ENCODE measurements at places on chromosomes 7 and 10.

DNA sequence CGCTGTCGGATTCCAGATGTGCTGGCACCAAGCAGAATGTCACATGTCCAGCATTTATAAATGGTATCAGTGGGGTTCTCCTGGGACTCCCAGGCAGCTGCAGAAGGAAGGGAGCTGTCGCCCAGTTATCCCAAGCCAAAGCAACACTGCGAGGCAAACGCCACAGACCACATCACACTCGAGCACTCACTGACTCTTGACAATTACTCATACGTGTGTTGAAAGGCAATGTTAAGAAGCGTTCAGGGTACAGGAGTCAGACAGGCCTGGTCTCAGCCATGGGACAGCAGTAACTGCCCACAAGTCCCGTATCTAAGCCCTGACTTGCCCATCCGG is 113.4 kb downstream of the DIP2C start:
- no peak for DNase-seq

DNA sequence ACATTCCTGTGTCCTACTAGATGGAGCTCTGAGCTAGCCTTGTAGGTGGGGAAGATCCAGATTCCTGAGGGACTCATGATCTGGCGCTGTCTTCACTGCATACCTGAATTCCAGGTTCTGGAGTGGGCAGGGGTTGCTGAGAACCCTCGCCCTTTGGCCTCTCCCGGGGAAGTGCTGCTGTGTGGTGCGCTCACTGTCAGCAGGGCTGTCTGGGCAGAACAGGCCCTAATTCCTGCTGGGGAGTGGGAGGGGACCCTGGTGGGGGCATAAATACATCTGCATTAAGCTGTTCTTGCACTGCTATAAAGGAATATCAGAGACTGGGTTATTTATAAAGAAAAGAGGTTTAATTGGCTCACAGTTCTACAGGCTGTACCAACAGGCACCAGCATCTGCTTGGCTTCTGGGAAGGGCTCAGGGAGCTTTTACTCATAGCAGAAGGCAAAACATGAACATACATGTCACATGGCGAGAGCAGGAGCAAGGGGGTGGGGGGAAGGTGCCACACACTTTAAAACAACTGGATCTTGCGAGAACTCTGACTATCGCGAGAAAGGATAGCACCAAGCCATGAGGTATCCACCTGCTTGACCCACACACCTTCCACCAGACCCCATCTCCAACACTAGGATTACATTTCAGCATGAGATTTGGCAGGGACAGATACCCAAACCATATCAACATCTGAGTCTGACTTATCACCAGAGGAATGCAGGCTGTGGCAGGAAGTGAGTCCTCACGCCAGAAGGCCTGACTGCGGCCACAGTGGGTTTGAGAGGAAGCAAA is 115.0 kb downstream of the ADCY1 start:
- DNase-seq = no peak

GRCh38 chr10:116972131-116972530 is 32.9 kb downstream of the SHTN1 start:
- no peak for DNase-seq

GRCh38 chr10:10807106-10807505 is 210.6 kb upstream of the CELF2 start:
- no peak for DNase-seq

GRCh38 chr10:112166800-112167199 is 16.8 kb downstream of the GPAM start:
- no peak for DNase-seq

DNA sequence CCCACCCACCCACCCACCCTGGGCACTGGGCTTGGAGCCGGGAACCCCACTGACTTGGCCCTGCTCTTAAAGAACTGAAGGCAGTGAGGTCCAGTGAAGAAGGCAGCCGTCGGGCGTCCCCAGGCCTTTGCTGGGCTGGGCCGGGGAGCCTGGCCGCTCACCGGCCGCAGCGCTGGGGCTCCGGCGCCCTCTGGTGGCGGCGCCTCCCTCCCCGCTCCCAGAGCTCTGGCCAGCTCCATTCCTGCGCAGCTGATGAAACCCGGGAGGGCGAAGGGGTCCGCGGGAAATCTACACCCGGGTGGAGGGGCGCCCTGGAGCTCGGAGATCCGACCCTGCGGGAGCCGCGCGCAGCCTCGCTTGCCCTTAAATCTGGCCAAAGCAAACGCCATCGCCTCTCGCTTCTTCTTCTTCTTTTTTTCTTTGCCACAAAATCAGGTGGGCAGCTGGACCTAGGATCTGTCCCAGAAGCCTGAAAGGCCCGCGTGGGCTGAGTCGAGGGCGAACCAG is 1.7 kb upstream of the CXCL12 start:
- no peak for DNase-seq

Measured in esophagus squamous epithelium (tissue), 5 donors.